HTR-8/SVneo (cell line): ENCODE measurements at places on chromosomes 11 and 22.

DNA sequence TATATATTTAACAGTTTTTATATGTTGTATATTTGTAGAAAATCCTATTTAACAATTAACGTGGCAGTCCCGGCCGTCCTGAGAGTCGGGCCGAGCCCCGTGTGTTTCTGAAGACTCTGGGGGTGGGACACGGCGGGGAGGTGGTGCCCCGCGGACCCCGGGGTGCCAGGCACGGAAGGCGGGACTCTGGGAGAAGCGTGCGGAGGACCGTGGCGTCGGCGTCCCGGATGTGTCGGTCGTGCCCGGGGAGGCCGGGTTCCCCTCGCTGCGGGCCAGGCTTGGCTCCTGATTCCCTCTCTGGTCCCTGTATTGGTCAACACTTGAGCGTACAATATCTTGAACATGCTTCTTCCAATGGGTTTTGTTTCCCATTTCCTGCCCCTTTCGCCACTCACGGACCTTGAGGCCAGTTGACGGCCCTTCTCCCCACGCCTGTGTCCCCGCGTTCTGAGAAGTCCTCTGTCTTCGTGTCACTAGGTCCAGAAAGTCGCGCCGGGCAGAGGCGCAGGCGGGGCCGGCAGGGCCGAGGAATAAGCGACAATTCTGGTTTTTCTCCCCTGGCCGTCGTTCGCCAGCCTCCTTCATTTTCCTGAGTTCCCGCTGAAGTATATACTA lies 1076.7 kb downstream of the BRD1 start:
- DNase-seq, result no peak

DNA sequence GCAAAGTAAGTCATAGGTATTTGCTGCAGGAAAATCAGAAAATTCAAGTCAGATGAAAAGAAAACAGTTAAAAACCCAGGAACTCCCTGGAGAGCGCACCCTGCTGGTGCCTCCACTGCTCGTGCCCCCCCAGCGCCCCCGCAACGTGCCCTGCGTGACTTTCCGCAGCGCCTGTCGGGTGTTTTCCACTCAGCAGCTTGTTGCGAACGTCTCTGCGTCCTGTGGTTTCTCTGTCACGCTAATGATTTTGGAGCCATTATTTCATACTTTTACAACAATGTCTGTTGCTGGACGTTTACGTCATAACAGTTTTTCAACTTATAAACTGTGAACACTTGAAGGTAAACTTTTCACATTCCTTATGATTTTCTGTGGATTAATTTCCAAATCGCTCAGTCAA lies 5.0 kb downstream of the CRELD2 start:
- no peak for DNase-seq

DNA sequence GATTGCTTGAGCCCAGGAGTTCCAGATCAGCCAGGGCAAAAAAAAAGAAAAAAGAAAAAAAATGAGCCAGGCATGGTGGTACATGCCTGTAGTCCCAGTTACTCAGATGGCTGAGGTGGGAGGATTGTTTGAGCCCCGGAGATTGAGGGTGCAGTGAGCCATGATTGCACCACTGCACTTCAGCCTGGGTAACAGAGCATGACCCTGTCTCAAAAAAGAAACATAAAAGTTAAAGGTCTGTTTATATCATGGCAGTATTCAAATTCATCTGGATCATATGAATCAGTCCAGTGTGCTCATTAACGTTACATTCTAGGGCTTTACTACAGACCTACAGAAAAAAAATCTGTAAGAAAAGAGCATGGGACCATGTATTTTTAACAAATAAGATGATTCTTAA lies 13.9 kb downstream of the HSD17B12 start:
- no peak for DNase-seq

- no peak for DNase-seq
These were observed 610.5 kb downstream of the BUD13 start for GRCh38 chr11:116162086-116162885.

GRCh38 chr11:26753723-26754504 lies 32.1 kb upstream of the SLC5A12 start:
- DNase-seq, result peak; percentile 6
